ENCODE measurements at places on chromosomes 2 and 18.

DNA sequence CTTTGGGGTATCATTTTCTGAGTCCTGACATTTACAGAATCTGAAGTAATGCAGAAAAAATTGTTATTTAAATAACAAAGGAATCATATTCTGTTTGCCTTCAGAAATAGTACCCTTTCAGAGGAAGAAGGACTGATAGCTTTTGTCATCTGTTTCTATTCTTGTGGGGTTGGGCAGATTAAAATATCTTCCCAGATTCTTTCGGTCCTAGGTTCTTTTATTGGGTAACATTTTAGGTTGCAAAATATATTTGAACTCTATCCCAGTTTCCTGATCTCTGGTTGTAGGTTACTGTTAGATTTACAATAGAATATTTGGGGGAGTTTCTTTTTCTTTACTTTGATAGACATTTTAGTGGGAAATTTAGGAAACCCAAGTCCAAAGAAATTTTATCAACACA is 550.5 kb downstream of the SPAG16 start:
- DNase-seq, result no peak

- DNase-seq, result no peak
Measured at GRCh38 chr18:48777026-48777743, 173.6 kb downstream of the SMAD7 start.

GRCh38 chr18:68837665-68838451 is 40.0 kb downstream of the CCDC102B start:
- no peak for DNase-seq

- no peak for DNase-seq
Measured at GRCh38 chr2:136029149-136029548, 43.7 kb upstream of the DARS1 start.

DNA sequence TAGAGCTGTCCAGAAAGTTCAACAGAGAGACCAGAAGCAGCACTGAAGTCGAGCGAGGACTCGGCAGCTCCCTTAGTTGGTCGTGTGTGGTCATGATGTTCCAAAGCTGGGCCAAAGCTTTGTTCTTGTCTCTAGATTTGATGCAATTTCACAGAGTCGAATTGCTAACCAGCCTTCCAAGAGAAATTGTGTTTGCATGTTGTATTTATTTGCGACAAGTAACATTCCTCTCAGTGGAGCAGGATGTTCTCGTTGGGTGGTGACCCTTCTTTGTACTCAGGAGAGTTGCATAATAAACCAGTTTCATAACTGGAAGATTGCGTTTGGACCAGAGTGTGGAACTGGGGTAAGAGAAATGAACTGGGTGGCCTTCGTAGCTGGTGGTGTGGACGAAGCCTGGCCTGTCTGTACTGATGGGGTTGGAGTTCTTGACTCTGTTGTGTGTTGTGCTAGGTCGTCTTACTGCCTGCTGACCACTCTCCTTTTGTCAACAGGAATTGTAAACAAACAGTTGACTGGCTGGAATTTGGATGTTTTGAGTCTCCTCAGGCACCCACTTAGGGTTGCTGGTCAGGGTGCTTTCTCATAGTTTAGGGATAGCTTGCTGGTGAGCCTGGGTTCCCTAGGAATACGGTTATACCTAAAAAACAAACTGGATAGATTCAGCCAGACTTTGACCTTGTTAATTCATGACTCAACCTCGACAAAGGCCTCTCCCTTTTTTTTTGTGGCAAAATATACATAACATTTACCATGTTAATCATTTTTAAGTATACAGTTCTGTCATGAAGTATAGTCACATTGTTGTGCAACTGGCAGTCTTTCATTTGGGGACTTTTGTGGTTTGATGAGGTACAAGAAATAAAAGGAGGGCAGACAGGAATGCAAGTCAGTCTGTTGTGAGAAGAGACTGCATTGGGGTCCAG is 28.9 kb upstream of the TOGARAM2 start:
- DNase-seq, result peak; percentile 76

DNA sequence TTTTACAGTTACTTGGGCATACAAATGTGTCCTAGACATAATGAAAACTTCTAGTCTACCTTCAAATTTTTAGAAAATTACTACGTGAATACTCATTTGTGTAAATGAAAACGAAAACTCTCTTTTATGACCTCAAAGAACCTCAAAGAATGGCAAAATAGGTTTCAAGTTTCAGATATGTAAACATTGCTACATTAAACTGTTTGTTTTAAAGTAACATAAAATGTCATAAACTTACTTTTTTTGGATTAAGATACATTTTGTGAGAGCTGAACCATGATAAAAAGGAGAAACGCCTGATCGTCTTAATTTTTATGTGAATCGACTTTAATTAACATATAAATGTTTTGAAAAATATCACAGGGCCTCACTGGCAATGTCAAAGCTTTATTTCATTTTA is 91.4 kb downstream of the PPP1R1C start:
- DNase-seq, result no peak

- DNase-seq, result no peak
Measured at GRCh38 chr2:46481198-46482193, 2.1 kb downstream of the TMEM247 start.

DNA sequence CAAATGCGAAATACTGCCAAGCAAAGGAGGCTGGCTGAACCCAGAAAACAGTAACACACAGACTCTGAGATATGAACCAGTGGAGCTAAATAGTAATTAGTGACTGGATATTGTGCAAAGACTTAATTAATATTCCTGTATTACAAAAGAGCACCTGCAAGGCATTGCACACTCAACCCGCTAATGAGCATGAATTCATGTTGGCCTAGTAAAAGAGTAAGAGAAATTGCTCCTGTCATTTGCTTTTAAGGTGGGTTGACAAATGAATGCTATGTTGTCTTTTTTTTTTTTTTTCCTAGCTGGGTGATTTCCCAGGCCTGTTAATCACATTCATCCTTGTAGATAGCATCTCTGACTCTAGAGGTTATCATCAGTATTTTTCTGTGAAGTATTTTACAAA is 87.0 kb upstream of the CERS6 start:
- DNase-seq, result no peak

DNA sequence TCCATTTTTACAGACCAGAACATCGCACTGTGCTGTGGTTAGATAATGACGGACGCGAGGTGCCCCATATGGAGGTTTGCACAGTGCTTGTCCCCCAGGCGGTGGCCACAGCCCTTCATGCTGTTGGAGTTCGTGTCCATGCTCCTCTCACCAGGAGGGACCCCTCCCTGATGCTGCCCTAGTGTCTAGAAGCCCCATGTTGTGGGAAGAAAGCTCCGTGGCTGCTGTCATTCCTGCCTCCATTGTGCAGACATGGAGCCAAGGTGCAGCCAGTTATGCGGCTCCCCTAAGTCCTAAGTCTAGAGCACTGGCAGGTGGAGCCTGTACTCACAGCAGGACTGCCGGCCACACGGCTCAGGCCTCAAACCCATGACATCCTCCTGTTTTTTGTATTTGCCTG is 464.9 kb downstream of the EIPR1 start:
- DNase-seq, result no peak

GRCh38 chr2:174025271-174026121 is 60.3 kb upstream of the SP3 start:
- DNase-seq, result peak; percentile 35

- DNase-seq, result no peak
Measured at GRCh38 chr18:4854671-4855070, 342.4 kb downstream of the AKAIN1 start.

DNA sequence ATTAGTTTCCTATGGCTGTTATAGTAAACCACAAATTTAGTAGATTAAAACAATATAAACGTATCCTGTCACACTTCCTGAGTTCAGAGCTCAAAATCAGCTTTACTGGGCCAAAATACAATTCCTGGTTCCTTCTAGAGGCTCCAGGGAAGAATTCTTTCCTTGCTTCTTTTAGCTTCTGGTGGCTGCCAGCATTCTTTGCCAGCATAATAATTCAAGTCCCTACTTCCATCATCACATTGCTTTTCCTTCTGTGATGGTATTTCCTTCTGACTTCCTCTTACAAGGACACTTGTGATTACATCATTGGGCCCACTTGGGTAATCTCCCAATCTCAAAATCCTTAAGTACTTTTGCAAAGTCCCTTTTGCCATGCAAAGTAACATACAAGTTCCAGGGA is 40.6 kb downstream of the MOB4 start:
- DNase-seq, result peak; percentile 20
